ENCODE measurements at places on chromosomes 2 and 18.

GRCh38 chr2:119772128-119772527 is 12.4 kb downstream of the PTPN4 start:
- DNase-seq, result no peak

GRCh38 chr18:36471393-36471792 is 173.9 kb downstream of the FHOD3 start:
- DNase-seq, result no peak

GRCh38 chr18:74514860-74515495 is 18.8 kb downstream of the CNDP2 start:
- DNase-seq, result no peak

DNA sequence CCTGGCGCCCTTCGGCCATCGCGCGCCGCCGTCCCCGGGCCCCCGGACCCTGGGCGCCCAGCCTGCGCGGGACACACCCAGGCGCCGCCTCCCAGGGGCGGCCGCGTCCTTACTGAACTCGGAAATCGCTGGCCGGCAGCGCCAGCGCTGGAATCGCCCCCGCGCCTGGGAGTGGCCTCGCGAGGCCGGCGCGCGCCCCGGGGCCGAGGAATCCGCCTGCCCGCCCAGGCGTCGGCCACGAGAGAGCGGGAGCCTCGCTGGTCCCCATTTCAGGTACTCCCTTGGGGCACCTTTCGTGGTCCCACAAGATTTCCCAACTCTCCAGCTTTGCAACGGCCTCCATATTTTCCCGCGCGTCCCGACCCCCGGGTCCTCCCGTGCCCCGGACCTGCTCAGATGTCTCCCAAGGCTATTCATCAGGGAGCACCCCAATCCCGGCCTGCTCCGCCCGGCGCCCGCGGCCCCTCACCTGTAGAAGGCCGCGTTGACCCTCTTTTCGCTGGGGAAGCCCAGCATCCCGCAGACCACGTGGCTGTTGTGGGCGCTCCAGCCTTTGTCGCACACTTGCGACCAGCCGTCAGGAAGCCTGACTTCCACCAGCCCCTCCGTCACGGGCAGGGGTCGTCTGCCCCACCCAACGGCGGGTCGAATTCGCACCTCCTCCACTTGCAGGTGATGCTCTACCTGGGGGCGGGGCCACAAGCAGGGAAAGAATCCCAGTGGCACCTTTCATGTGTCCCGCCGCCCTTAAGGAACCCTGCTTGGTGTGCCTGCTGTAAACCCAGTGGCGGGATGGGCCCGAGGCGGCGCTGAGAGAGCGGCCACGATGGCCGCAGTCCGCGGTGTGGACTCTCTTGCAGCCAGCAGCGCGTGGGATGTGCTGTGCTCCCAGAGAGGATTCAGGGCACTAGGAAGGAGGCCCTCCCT is 4.6 kb downstream of the LOXL3 start:
- no peak for DNase-seq

- no peak for DNase-seq
Measured at GRCh38 chr2:126645211-126645618, 10.7 kb upstream of the GYPC start.

- no peak for DNase-seq
Measured at GRCh38 chr18:6449213-6449612, 34.5 kb upstream of the L3MBTL4 start.

GRCh38 chr2:70691497-70692140 is 76.4 kb downstream of the ADD2 start:
- DNase-seq, result no peak

- DNase-seq, result no peak
Measured at GRCh38 chr18:33841221-33841967, 263.4 kb downstream of the ASXL3 start.

DNA sequence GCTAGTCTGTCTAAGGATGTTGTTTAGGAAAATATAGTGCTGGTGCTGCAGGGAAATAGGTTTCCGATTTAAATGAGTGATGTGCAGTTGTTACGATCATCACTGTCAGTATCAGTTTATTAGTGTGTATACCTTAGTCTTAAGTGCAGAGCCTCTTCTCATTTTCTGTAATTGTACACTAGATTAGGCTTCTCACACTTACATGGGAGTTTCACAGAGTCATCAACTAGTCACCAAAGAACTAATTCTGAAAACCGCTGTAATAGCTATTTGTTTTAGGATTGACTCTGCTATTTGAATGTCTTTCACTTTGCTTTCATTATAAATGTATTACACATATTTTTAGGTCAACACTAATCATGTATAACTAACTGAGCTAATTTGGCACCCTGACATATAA is 99.8 kb upstream of the ZEB2 start:
- no peak for DNase-seq

DNA sequence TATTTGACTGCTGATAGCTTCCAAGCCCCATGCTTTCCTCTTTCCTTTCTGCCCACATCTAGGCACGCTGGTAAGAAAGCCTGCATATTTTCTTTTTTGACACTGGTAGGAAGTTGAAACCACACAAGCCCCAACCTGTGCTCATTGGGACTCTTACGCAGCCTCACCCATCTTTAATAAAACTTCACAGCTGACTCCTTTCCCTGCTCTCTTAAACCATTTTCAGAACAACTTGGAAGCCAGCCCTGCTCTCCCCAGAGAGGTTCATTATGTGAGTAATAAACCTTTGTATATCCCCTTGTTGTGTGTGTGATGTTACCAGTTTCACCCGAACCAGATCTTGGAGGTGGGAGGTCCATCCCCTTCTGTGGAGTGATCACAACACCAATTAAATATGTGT is 268.4 kb downstream of the GPD2 start:
- DNase-seq, result no peak

GRCh38 chr2:2621855-2622254 is 290.8 kb upstream of the MYT1L start:
- no peak for DNase-seq

DNA sequence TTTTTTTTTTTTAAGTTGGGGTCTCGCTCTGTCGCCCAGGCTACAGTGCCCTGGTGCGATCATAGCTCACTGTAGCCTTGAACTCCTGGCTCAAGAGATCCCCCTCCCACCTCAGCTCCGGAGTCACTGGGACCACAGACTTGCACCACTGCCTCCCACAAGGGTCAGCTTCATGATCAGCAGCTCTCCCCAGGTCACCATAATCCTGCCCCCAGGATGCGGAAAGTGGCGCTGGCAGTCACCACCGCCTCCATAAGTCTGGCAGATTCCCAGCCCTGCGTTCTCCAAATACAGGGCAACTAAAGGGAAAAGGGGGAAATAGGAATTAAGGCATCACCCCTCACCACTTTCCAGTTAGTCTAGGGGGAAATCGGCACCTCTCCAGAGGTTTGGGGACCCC is 5.2 kb upstream of the ARID5A start:
- no peak for DNase-seq

- no peak for DNase-seq
Measured at GRCh38 chr2:3476321-3476984, 42.9 kb downstream of the ADI1 start.

GRCh38 chr18:34704823-34705222 is 5.3 kb upstream of the DTNA start:
- DNase-seq, result no peak

DNA sequence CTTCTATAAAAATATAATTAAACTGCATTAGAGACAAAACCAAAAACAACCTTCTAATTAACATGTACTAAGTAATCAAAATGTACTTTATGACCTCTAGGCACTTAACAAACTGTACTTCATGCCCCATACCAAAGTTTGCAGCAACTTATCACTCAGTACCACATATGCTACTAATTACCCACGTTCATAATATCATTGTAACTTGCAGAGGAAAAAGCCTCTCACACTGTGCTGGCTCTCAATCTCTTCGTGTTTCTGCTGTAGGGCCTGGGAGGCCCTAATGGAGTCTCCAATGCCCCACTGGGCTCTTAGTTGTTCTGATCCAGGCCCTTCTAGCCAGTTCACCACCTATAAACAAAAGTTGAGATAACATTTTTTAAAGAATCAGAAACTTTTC is 82.1 kb upstream of the CCDC141 start:
- no peak for DNase-seq

DNA sequence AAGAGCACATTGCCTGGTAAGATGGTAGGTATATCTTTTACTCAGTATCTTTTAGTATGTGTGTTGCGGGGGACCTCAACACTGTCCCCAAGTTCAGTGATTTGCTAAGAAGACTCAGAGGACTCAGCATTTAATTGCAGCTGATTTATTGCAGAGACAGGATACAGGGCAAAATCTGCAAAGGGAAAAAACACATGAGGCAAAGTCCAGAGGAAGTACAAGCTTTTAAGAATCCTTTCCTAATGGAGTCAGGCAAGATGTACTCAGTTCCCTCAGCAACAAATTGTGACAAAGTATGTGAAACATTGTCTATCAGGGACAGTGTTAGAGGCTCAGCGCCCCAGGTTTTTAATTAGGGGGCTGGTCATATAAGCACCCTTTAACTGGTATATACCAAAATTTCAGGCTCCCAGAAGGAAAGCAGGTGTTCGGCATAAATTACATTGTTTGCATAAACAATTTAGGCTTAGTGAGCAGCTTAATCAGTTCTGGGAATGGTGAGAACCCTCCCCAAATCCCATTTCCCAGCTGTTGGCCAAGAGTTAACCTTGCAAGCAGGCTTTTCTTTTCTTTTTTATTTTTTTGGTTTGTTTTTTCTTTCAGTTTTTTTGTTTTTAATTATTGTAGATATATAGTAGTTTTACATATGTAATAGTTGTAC is 41.7 kb downstream of the RAB3GAP1 start:
- no peak for DNase-seq

DNA sequence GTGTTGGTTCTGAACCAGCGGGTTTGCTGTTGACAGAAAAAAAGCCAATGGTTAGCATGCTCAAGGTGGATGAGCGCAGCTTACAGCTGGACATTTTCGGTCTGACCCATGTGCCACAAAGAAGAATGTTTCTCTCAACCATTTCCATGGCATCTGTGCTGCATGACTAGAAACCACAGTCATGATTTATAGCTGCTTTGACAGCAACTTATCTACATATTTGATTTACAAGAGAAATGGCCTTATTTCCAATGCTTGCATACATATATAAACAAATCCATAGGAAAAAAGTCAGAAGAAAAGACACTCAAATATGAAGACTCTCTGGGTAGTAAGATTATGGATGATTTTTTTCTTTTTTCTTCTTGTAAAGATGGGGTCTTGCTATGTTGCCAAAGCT is 98.2 kb downstream of the DYNC1I2 start:
- DNase-seq, result no peak

- no peak for DNase-seq
Measured at GRCh38 chr18:32907648-32908423, 135.0 kb upstream of the KLHL14 start.

- DNase-seq, result no peak
Measured at GRCh38 chr2:234812851-234813250, 139.0 kb upstream of the SH3BP4 start.

- no peak for DNase-seq
Measured at GRCh38 chr2:160168878-160169277, 31.2 kb downstream of the ITGB6 start.

DNA sequence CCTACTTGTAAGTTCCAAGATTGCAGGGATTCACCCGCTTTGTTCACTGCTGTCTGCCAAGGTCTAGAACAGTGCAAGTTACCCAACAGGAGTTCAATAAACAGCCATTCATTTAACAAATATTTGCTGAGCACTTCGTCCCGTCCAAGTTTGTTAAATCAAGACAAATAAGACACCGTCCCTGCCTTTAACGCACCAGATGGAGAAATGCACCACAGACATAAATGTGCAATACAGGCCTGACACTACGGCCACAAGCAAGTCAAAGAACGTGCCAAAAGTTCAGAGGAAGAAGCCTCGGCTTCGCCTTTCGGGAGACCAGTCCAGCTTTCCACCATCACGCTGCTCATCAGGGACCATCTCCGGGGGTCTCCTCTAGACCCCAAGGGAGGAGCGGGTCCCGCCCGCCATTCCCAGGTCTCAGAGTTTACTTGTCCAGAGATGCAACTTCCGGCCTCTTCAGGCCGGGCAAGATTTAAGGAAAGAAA is 429 bp downstream of the C2orf76 start:
- no peak for DNase-seq

- DNase-seq, result no peak
Measured at GRCh38 chr2:190835303-190835930, 45.2 kb upstream of the GLS start.

DNA sequence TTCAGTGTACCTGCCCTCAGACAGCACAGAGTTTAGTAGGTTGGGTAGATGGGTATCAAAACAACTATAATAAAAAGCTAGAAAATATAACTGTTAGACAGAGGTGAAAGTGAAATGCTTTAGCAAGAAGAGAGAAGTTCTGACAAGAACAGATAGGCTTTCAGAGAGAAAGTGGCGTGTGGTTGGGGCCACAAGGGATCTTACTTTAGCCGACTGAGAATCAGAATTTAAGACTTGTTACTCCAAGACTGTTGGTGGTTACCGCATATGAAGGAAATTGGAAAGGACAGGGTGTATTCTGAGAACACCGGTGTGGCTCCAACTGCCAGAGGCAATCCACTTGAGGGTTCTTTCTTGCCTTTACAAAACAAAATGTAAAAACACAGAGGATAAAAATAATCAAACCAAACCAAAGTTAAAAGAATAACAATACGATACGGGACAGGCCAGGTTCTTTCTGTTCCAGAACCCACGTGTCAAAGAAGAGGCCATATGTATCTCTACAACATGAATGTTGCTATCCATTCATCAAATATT is 44.4 kb upstream of the AGPS start:
- no peak for DNase-seq

- DNase-seq, result no peak
Measured at GRCh38 chr2:42156721-42157120, 12.4 kb upstream of the EML4 start.

- no peak for DNase-seq
Measured at GRCh38 chr2:173049831-173050230, 25.8 kb upstream of the MAP3K20 start.

- DNase-seq, result no peak
Measured at GRCh38 chr2:168639441-168639898, 163.0 kb upstream of the NOSTRIN start.

GRCh38 chr2:198127627-198128026 is 323.2 kb downstream of the PLCL1 start:
- peak; percentile 30 for DNase-seq

- no peak for DNase-seq
Measured at GRCh38 chr2:202768273-202768672, 103.3 kb downstream of the ICA1L start.

All from stimulated activated naive CD4-positive, alpha-beta T cell treated with Interleukin-2 at 50 U/mL for 16 hours (primary cell).